ENCODE measurements at places on chromosomes 4 and X.

- DNase-seq, result no peak
Observed at GRCh38 chr4:8350841-8351461, 81.4 kb downstream of the HTRA3 start.

GRCh38 chrX:155864655-155865054, 16.5 kb upstream of the VAMP7 start:
- no peak for DNase-seq

DNA sequence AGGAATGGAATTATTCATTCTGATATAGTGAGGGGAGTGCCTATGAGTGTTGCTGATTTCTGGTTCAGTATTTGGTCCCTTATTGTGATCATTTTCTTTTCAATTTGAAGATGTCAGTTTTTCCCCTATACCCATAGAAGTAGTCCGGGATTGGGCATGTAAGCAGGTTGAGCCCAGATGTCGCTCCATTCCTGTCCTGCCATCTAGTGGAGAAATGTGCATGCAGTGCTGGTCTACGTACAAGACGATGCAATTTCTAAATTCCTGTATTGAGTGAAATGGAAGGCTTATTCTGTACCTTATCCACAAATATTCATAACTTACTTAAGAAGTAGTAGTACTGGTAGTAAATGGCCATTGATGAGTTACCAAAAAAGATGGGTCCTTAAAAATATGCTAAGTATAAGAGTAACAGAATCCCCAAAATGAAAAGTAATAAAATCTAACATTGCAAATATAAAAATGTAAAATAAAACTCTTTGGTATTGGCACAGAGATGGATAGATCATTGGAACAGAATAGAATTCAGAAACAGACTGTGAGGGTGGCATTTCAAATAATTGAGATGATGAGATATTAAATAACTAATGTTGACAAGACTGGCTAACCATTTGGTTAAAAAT, 60.9 kb downstream of the UGT8 start:
- no peak for DNase-seq

DNA sequence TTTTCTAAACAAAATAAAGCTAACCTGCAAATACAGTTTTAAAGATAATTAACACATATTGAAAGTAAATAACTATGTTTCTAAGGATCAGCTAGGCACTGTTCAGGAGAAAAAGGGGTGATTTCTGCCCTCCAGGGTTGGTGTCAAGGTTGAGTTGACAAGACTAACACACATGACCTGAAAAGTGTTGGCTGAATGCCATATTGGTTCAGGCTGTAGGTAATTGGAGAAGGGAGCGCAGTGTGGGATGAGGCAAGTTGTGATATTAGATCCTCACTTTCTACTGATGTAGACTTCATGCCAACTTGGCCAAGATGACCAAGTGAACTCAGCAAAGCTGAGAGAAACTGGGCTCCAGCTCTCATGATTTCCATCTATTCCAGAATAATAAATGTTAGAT, 42.2 kb downstream of the PPM1K start:
- no peak for DNase-seq

DNA sequence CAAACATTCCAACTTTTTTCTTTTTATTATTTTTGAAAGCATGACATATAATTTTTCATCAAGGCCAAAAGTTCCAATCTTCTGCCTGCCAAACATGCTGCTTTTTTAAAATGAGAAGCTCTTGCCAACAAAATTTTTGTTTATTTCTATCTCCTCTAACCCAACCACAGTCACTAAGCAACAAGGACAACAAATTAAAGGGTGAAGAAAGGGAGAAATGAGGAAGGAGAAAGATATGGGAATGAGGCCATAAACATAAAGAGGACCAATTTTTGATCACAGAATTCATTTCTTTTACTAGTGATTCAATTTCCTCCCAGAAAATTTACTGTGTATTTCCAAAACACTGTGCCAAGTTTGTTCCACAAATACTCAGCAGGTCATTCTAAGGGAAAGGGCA, 537.0 kb upstream of the DIAPH2 start:
- no peak for DNase-seq

All from activated CD4-positive, alpha-beta T cell treated with anti-CD3 and anti-CD28 coated beads for 4 hours (primary cell).